Stimulated activated CD4-positive, alpha-beta T cell treated with anti-CD3 and anti-CD28 coated beads, Interleukin-12 subunit alpha, Interleukin-12 subunit beta, amount 100 ng/mL, for 48 hours (primary cell): ENCODE measurements at places on chromosomes 11 and 22.

- DNase-seq, result no peak
These were observed 1061.7 kb upstream of the TENM4 start for GRCh38 chr11:80502511-80502910.

GRCh38 chr11:108983636-108984420, 319.0 kb downstream of the DDX10 start:
- no peak for DNase-seq

DNA sequence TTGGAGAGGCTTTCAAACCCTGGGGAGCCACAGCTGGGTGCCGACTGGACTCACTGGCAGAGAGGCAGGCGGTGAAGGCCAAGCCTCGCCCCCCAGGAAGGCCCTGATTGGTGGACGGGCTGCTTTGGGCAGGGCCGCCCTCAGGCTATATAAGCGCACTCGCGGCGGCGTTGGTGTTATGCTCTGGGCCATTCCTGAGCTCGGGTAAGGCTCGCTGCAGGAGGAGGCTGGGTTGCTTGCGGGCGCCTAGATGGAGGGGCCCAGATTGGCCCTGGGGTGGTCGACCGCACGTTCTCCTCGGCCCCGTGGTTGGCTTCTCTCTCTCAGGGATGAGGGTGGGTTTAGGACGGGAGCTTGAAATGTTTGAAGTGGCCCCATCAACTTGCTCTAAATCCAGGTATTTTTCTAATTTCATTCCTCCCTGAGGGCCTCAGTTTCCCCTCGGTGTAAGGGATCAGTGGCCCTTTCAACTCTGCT, at the start of gene SPDYC:
SPDYC (plus strand) TSS at position 176 of the 477 bp plus-strand sequence. CDS start 1,125 bp downstream, outside the sequence.
- no peak for DNase-seq

GRCh38 chr11:103939694-103940093, 96.7 kb upstream of the DDI1 start:
- DNase-seq, result no peak

DNA sequence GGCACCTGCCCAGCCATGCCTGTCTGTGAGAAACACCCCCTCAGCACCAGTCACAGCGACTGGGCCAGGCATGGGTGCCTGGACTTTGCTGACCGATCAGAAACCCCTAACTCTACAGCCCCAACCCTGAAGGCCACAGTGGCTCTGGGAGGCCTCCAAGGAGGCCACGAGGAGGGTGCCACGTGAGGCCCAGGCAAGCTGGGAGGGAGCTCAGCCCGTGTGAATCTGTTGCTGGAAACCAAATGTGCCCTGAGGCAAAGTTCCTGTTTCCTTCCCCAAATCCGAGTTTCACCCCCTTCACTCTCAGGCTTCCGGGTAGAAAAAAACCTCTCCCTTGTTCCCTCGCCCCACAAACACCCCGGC, 1.3 kb downstream of the UNC93B1 start:
- DNase-seq, result no peak

DNA sequence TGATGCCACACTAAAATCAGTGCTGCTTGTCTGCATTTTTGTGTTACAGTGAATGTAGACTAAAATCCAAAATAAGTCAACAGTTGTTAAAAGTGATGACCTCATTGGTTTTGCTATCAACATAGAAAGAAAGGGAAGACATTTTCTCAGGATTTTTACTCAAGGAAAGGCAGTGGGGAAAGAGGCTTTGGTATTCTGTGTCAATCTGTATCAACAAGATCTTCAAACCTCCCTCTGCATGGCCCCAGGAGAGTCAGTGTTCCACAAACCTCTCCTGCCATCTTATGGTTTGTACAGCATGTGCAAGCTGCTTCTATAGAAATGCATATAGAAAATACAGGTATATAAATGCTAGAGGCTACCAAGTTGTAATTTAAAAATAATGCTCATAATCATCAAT, 13.8 kb upstream of the OR51M1 start:
- DNase-seq, result no peak

GRCh38 chr11:120579611-120580031, 68.1 kb downstream of the GRIK4 start:
- no peak for DNase-seq

- DNase-seq, result no peak
These were observed 16.6 kb downstream of the KCNQ1 start for GRCh38 chr11:2461253-2461955.

DNA sequence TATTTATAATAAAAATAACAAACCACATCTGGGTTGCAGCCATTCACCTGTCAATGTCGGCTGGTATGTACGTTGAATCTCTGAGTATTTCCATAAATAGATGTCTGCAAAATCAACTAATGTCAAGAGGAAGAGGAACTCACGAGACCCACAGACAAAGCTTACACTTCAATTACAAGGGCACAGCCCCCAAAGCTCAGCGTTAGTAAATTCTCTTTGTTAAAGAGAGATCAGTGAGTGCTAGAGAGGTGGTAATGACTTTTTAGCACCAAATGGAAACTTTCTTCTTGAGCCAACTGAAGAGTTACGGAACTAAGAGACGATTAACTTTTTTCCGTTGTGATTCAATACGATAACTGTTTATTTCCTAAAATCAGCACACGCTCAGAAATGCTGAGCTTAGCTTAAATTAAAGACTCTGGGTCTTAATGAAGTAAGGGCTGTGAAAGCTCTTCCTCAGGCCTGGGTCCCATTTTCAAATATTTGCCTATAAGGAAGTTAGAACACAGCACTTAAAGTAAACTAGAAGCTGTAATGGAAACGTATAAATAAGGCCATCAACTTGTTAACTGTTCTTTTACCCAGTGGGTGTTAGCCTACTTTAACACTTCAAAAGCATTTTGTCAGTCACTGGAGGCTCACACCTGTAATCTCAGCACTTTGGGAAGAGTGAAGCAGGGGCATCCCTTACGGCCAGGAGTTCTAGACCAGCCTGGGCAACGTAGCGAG, 22.8 kb upstream of the TFIP11 start:
- no peak for DNase-seq

DNA sequence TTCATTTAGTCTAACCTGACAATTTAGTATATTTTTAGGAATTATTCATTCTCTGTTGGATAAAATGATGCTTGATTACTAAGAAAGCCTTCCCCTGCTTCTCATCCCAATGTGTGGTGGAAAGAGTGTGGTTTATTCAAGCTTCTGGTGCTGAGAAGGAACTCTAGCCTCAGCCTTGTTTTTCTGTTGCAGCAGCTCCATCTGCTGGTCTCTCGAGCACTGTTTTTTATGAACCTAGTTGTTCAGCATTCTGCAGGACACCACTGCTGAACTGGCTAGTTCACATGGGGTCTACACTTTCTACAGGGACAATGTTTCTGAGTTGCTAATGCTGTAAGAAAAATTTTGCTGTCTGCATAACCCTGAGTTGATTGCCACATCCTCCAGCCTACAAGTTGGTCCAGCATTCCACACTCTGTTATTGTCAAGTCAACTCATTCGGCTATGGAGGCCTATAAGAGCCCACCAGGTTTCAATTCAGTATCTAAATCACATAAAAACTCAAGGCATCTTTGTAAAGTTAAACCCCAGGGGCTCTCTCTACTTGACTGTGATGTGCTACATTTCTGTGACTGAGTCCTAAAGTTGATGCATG, 14.3 kb downstream of the OR2AG2 start:
- DNase-seq, result peak; percentile 43

GRCh38 chr11:59783632-59784090, 26.9 kb downstream of the MRPL16 start:
- DNase-seq, result no peak

DNA sequence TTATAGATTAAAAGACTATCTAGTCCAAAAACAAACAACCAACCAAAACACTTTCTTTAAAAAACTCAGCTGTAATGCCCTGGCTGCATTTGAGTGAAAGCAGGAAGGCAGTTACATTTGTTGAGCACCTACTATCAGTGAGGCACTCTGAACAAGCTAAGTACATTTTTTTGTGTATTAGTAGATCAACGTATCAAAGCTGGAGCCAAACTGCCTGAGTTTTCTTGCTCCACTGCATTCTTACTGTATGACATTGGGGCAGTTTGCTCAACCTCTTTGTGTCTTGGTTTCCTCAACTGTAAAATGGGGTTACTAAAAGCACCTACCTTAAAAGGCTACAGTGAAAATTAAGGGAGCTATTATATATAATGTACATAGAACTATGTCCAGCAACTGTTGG, 22.0 kb downstream of the COA4 start:
- no peak for DNase-seq

GRCh38 chr22:23774114-23774921, 1.7 kb downstream of the MMP11 start:
- no peak for DNase-seq

DNA sequence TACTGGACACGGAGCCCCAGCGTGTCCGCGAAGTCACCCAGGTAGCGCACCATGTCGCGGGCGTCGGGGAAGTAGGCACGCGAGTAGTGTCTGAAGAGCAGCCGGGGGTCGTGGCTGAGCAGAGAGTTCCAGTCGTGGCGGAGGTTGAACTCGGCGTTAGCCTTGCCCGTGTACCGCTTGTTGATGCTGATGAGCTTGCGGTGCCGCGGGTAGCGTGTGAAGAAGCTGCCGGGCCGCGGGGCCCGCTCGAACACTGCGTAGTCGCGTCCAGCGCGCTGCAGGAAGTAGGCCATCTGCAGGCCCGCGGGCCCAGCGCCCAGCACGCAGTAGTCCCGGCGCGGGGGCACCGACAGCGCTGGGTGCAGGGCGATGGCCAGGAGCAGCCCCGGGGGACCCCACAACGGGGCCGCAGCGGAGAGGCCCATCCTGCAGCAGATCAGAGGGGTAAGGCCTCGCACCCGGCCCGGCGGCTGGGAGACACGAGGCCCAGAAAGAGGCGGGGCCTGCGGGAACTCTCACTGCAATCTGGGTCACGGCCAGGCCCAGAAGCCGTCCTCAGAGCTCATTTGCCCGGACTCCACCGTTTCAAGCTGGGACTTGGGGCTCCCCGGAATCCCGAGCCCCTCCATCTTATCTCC, 723 bp downstream of the FOXRED2 start:
- DNase-seq, result no peak

DNA sequence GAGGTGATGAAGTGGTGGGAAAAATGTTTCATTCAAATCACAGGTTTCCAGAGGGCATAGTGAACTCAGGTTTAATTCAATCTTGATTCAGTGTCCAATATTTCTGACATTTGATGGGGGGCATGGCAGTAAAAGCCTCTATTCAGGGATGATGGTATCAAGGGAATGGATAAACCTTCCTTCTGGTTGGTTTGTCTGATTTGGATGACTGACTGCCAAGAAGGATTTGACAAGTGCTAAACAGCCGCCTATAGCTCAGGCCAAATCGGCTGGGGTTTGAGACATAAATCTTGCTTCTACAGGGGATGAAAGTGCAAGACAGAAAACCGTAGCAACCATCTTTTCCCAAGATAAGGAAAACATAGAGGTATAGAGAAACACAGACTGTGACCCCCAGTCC, 121.8 kb upstream of the C11orf87 start:
- DNase-seq, result no peak
